ENCODE measurements at places on chromosomes 4 and X.

GRCh38 chrX:40867352-40867751 is 132.0 kb upstream of the MED14 start:
- no peaks in the 10 kb centered on the region for H3K36me3 ChIP-seq
- no peaks in the 10 kb centered on the region for H3K27me3 ChIP-seq
- peak; percentile 40 for DNase-seq
- H3K27ac ChIP-seq: no peak overlapping the region
- H3K4me3 ChIP-seq: no peak overlapping the region

GRCh38 chr4:168208957-168209614 is 109.5 kb downstream of the DDX60 start:
- DNase-seq: no peak
- H3K36me3 ChIP-seq: no peaks in the 10 kb centered on the region
- H3K27ac ChIP-seq: no peak overlapping the region
- no peaks in the 10 kb centered on the region for H3K27me3 ChIP-seq
- H3K4me3 ChIP-seq: no peak overlapping the region

- no peaks in the 10 kb centered on the region for H3K36me3 ChIP-seq
- H3K4me1 ChIP-seq: no peaks in the 10 kb centered on the region
- H3K27ac ChIP-seq: no peak overlapping the region
- H3K27me3 ChIP-seq: peaks cover 10% of the 10 kb centered on the region
- peak; percentile 7 for DNase-seq
Observed at GRCh38 chrX:25206778-25207177, 191.0 kb upstream of the ARX start.

- H3K27ac ChIP-seq: no peak overlapping the region
- H3K27me3 ChIP-seq: no peaks in the 10 kb centered on the region
- no peaks in the 10 kb centered on the region for H3K36me3 ChIP-seq
- no peaks in the 10 kb centered on the region for H3K4me1 ChIP-seq
- H3K4me3 ChIP-seq: no peak overlapping the region
Observed at GRCh38 chr4:89009115-89009514, 47.9 kb downstream of the FAM13A start.

GRCh38 chrX:154797006-154797405 is 8.3 kb downstream of the MPP1 start:
- DNase-seq: no peak
- H3K36me3 ChIP-seq: no peaks in the 10 kb centered on the region
- H3K27ac ChIP-seq: no peak overlapping the region
- H3K4me3 ChIP-seq: no peak overlapping the region
- H3K4me1 ChIP-seq: peaks cover 10% of the 10 kb centered on the region

DNA sequence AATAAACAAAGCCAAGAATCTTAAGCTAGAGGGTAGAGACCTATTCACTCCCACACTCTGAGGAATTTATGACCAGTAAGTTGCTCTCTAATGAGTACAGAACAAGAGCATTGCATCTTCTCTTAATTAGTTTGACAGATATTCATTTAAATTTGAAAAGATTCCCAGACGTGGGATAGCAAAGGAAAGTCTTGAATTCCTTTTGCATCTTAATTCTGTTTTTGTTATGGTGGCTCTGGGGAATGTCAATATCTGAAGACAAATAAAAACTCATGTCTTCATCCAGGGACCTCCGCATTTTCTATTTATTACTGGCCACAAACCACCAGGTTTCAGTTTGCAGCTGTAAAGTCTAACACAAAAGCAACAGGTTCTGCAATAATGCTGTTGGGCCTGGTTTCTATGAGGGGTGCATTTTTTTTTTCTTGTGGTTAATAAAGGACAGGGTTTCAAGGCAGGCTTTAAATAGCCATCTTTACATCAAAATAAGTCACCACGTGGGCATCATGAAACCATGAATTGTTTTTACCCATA is 172.3 kb downstream of the SHROOM3 start:
- no peaks in the 10 kb centered on the region for H3K36me3 ChIP-seq
- no peaks in the 10 kb centered on the region for H3K27me3 ChIP-seq
- H3K4me1 ChIP-seq: peaks cover 8% of the 10 kb centered on the region
- no peak overlapping the region for H3K4me3 ChIP-seq
- DNase-seq: no peak
- H3K27ac ChIP-seq: no peak overlapping the region

DNA sequence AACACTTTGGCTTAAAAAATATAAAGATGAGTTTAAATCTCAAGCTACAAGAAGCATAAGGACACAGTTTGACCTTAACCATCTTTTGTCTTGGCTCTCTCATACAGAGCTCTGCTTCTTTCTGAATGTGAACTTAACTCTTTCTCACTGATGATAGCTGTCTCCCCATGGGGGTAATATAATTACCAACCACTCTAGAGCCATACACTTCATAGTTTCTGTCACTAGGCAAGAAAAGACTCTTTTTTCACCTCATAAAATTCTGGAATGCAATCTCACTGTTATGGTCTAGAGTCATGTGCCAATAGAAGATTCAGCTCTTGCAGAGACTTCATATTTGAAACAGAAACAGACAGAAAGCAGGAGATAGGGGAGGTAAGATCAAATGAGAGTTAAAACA is 481.7 kb upstream of the AGA start:
- no peak overlapping the region for H3K4me3 ChIP-seq
- no peak overlapping the region for H3K27ac ChIP-seq
- no peaks in the 10 kb centered on the region for H3K27me3 ChIP-seq
- H3K36me3 ChIP-seq: no peaks in the 10 kb centered on the region

DNA sequence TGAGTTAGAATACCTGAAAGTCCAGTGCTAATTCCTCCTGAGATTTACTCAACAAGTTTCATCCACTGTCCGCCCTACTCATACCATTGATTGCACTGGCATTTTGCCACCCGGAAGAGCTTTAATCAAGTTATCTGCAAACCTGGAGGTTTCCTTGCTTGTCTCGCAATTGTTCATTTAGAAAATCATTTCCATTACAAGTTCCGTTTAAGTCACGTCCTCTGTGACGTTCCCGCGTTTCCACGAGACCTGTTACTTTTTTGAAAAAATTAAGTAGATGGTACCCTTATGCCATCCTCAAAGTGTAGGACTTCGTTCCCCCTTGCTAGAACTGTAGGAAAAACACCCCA is 761 bp upstream of the FRYL start:
- no peak for DNase-seq
- H3K4me3 ChIP-seq: peak overlapping the region; percentile 96
- H3K4me1 ChIP-seq: peaks cover 18% of the 10 kb centered on the region
- no peaks in the 10 kb centered on the region for H3K27me3 ChIP-seq

DNA sequence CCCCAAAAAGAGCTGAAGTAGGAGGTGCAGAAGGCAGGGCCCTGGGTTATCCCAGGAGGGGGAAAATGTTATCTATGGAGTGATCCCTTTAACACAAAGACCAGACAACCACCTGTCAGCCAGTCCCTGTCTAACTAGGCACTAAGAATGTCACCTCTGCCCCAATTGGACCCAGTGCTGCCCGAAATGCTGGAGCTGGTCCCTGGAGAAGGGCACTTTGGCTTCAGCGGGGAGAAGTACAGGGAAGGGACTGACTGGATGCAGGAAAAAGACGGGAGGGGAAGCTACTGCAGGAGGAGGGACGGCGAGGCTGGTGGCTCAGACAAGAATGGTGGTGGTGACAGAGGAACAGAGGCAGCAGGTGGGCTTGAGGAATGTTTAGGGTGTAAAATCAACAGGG is 17.3 kb downstream of the PHKA2 start:
- H3K36me3 ChIP-seq: no peaks in the 10 kb centered on the region
- peaks cover 6% of the 10 kb centered on the region for H3K4me1 ChIP-seq
- H3K27ac ChIP-seq: no peak overlapping the region
- DNase-seq: no peak

GRCh38 chr4:4842476-4843441 is 16.7 kb upstream of the MSX1 start:
- no peak overlapping the region for H3K4me3 ChIP-seq
- H3K36me3 ChIP-seq: no peaks in the 10 kb centered on the region
- no peaks in the 10 kb centered on the region for H3K27me3 ChIP-seq
- no peak overlapping the region for H3K27ac ChIP-seq
- H3K4me1 ChIP-seq: no peaks in the 10 kb centered on the region
